Ecto neural progenitor cell (in vitro differentiated cells): ENCODE measurements at places on chromosomes 7 and 10.

GRCh38 chr7:131844369-131844768 lies 287.9 kb upstream of the PODXL start:
- no peak for DNase-seq

DNA sequence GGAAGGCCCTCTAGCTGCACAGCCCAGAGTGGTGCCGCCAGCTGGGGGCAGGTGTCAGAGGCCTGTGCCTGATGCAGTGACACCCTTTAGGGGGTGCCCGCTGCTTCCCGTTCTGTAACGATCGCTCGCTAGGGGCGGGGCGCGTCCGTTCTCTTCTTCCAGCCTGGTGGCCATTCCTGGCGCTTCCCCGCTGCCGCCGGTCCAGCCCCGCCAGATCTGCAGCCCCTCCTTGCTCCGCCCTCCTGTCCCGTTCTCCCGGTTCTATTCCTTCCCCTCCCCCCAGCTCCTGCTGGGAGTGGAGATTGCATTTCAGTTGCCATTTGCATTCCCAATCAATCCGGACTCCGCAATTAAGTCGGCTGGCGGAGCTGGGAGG lies 39.2 kb downstream of the AGAP3 start:
- no peak for DNase-seq

DNA sequence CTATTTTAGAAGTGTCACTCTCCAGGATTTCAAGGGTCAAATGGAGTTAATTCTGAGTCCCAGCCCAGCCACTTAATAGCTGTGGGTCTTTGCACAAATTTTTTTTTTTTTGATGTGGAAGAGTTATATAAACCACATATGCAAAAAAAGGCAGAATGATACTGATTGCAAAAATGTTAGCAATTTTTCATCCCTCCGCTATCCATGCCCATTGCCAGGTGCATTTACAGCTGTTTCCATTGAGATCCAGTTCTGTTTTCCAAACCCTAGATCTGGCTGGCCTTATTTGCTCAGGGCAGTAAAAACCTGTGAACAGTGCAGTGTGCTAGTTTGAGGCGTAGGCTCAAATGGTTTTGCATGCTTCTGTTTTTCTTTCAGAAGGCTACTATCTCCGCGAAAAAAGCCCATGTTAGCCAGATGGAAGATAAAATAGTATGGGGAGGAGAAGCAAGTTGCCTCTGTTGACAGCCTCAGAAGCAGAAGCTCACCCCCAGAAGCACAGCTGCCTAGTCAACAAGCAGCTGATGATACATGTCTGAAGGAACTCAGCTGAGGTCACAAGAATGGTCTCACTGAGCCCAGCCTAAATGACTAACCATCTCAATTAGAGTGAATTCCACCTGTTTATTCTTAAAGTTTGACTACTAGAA lies 997 bp upstream of the ZNF138 start:
- DNase-seq: no peak

- DNase-seq: no peak
These were observed 468.0 kb upstream of the FZD8 start for GRCh38 chr10:36110097-36110496.

- DNase-seq: no peak
These were observed 551 bp downstream of the IFIT1 start for GRCh38 chr10:89392974-89393373.

GRCh38 chr10:44295644-44296241 lies 89.2 kb downstream of the CXCL12 start:
- DNase-seq: no peak

- no peak for DNase-seq
These were observed 11.5 kb upstream of the GPER1 start for GRCh38 chr7:1076184-1077072.

DNA sequence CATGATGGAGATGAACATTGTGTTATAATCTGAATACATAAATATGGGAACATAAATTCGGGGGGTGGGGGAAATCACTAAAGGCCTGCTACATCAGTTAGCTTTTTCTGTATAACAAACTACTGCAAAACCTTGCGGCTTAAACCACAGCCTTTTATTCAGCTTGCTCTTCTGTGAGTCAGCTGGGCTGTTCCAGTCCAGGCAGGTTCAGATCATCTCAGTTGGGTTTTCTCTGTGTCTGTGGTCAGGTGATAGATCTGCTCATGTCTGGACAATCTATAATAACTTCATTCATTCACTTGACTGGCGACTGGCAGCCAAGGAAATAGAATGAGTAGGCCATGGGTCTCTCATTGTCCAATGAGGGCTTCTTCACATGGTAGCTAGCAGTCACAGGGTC lies 23.5 kb downstream of the HTR7 start:
- DNase-seq: no peak

DNA sequence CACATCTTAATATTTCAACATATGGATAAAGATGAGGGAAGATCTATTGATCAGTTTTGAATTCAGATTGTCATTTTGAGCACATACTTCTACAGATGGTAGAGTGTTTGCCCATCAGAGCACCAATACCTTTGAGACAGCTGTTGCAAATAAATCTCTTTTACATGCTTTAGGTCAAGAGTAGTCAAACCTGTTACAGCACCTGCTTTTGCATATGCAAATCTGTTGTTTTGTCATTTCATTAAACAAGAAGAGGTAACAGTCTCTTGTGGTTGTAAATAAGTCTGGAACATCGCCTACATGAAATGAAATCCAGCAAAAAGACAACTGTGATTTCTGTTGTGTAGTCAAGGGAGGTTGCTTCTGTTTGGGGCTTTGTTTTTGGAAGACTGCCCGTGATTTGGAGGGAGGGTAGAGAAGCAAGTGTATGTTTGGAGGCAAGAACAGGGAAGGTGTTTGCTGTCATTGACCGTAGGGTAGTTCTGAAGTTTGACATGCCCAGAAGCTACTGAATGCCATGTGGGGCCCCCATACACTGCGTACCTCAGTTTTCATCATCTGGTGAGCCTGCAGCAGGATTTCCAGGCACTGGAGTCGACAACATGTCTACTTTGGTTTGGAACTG lies 233.6 kb upstream of the PPP1R3A start:
- DNase-seq: no peak

- DNase-seq: no peak
These were observed 142.0 kb upstream of the MALRD1 start for GRCh38 chr10:18906636-18907035.

DNA sequence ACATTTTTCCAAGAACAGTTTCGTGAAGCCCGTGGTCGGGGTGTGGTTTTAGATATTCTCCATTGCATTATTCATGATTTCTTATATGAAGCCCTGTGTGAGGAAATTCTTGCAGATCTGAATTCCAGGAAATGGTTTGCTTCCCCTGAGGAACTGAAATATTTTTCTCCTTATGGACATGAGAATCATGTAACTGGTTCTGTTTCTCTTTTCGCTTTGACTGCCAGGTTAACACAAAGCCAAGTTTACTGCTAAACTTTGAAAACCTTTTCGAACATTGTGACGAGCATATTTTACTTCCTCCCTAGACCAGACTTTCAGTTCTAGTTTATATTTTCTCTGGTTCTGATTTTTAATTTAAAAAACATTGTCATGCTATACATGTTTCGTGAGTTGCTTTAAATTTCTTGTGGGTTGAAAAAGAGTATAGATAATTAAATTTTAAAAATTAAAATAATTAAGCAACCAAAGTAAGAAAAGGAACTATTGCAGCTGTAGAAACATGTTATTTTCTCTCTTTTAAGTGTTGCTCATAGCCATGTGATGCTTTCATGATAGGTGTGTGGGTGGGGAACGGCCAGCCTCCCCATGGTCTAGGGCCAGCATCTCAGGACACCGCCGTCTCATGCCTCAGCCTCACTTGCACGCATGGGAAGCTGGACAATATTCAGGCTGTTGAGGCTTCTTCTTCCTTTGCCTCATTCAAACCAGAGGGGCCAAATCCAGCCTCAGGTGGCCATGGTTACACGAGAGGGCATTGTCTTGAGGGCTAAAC lies 97.1 kb downstream of the CREB5 start:
- no peak for DNase-seq

GRCh38 chr7:41175435-41175834 lies 527.5 kb downstream of the INHBA start:
- no peak for DNase-seq

- DNase-seq: peak; percentile 68
These were observed 98.5 kb downstream of the WDR11 start for GRCh38 chr10:120949609-120950031.

- DNase-seq: no peak
These were observed 1.9 kb downstream of the COL1A2 start for GRCh38 chr7:94396596-94396995.

- DNase-seq: no peak
These were observed 181.1 kb downstream of the PRKG1 start for GRCh38 chr10:51255381-51255780.

DNA sequence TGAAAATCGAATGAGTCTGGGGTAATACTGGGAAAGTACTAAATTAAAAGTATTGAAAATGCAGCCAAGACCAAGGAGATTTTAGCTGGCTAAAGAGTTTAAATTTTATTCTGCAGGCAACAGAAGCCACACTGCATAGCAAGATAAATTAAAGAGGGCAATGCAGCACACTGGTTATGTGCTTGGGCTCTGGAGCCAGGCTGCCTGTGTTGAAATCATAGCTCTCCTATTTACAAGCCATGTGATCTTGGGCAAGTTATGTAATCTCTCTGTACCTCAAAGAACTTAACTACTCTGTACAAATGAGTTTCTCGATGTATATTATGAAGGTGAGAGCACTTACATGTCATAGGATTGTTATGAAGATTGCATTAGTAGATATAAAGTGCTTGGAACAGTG lies 9.9 kb downstream of the SLC25A13 start:
- no peak for DNase-seq

GRCh38 chr7:158603773-158604755 lies 16.4 kb upstream of the PTPRN2 start:
- DNase-seq: no peak

- no peak for DNase-seq
These were observed 77.5 kb downstream of the LRRC4 start for GRCh38 chr7:127953423-127954356.

- DNase-seq: no peak
These were observed 155.7 kb upstream of the TMEM72 start for GRCh38 chr10:44755481-44755880.

DNA sequence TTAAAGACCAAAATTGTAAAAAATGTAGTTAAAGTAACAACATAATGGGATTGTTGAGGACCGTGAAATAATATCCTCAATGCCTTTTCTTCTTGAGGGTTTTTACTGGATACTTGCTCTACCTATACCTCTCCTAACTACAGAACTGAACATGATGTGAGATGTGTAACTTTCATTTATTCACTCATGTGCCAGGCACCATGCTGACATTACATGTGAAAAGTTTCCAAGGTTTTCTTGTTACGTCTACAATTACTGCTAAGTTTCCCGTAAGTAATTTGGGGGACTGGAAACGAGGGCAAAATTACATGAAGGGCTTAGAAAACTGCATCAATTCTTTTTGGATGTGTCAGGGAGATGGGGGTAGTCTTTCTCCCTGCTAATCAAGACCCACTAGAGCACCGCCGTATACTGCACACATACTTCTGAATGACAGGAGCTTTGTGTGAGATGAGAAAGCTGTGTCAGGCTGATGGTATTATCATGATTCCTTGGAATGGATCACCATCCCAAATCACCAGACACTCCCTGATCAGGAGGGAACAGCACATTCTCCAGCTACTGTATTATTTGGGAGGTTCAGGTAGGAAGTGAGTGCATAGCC lies 41.8 kb downstream of the PTPRZ1 start:
- DNase-seq: no peak

DNA sequence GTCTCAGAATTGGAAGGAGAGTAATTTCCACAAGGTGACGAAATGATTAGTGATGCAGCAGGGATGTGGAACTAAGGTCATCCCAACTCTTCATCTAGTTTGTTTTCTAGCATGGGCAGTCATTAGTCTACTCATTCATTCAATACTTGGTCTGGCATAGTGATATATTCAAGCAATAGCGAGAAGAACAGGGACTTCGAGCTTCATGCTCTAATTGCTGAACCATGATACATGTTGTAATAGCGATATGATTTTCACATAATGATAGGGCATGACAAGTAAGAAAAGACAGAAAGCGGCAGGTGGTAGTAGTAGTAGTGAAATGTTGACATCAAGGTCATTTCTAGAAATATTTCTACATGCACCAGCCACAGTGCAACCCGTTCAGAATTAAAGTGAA lies 652.1 kb downstream of the PHTF2 start:
- DNase-seq: no peak

- no peak for DNase-seq
These were observed 14.9 kb downstream of the OR9A2 start for GRCh38 chr7:143012001-143012400.

- no peak for DNase-seq
These were observed 151.5 kb downstream of the ANK3 start for GRCh38 chr10:60237977-60238758.

DNA sequence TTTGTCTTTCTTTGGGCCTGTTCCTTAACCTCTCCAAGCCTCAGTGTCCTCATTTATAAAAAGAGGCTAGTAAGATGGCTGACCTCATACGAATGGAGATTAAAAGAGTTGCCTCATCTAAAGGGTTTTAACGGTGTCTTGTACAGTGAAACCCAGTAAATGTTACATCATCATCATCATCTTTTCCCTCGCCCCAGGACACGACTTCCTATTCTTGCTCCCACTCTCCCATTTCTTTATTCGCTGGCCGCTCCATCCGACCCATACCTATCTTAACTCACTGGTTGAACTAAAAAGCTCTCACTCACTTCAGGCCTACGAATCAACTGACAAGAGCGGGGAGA lies 554 bp downstream of the FRA10AC1 start:
- DNase-seq: no peak

DNA sequence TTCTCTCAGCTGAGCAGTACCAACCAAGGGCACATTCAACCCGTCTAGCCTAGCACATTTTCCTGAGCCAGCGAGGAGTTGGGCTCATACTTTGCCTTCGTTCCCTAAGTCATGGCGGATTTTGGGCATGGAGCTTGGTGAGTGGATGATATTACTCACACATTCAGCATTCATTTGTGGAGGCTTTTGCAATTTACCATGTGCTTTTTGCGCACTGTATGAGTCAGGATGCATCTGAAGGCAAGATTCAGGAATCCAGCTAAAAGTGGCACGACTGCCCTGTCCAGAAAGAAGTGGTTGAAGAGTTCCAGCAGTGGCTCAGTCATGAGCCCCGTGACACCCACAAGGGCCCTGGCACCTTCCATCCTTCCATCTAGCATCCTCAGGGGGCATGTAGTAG lies 24.2 kb upstream of the MGMT start:
- no peak for DNase-seq

- DNase-seq: no peak
These were observed 78.8 kb downstream of the STK31 start for GRCh38 chr7:23788843-23789242.
